T follicular helper cell (primary cell): ENCODE measurements at places on chromosomes 11 and 22.

GRCh38 chr22:35612903-35613302, 4.2 kb downstream of the MB start:
- DNase-seq = no peak

DNA sequence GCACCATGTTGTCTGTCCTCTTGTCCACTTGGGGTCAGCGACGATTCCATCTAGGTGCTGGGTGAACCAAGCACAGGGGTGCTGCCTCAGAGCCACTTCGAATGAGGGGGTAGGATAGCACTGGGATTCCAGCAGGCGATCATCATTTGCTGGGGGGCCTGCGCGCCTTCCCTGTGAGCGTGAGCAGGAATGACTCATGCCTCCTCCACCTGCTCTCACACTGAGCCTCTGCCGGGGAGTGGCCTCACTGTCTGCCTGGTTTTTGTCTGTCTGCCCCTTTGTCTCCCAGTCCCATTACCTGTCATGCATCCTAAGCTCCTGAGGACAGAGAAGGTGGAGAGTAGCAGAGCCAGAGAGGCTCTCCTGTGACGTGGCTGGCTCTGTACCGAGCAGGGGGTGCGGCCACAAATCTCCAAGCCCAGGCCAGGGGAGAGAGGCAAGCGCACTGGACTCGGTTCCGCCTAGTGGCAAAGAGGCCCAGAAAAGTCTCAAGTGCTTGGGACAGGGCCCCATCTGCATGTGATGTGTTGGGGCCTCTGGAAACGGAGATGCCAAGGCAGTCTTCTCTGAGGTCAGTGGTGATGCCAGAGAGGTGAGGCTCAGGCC, 30.8 kb downstream of the RSPH14 start:
- DNase-seq = no peak

DNA sequence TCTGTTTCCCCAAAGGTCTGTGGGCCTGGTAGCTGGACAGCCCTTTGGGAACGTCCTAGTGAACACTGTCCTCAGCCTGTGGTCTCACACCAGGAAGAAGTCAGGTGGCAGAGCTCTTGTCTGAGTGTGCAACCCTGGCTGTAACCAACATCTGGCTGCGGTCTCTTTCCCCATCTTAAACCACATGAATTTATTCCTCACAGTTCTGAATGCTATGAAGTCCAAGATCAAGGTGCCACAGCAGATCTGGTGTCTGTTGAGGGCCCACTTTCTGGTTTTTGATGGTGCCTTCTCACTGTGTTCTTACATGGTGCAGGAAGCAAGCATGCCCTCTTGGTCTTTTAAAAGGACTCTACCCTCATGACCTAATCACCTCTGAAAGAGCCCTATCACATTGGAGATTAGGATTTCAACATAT, 2.7 kb downstream of the UPB1 start:
- DNase-seq = no peak

DNA sequence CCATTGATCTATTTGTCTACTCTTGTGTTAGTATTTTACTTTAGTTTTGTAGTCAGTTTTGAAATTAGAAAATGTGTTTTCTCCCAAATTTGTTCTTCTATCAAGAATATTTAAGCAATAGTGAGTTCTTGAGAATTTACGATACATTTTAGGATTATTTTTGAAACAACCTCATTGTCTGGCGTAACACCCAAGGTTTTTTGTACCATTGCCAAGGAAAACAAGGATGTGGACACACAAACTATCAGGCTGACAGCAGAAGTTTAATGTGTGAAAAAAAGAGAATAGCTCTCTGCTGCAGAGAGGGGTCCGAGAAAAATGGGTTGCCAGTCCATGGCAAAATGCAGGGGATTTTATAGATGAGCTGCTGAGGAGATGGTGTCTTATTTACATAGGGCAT, 865.1 kb upstream of the CNTN5 start:
- DNase-seq = no peak

DNA sequence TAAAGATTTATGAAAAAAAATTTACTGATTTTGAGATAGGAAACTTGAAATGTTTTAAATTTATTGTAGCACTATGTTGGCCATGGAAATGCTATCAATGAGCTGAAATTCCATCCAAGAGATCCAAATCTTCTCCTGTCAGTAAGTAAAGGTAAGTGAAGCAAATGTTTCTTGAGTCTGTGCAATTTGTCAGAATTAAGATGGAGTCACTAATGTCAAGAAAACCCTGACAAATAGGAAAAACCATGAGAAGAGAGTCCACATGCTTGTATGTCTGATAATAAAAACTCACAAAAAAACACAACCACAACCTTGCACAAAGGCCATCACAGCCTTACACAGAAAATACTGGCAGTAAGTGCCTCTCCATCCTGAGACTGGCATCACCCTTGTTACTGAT, 12.9 kb downstream of the EED start:
- DNase-seq = no peak

- DNase-seq = no peak
Observed at GRCh38 chr22:46815896-46816731, 53.7 kb downstream of the TBC1D22A start.

DNA sequence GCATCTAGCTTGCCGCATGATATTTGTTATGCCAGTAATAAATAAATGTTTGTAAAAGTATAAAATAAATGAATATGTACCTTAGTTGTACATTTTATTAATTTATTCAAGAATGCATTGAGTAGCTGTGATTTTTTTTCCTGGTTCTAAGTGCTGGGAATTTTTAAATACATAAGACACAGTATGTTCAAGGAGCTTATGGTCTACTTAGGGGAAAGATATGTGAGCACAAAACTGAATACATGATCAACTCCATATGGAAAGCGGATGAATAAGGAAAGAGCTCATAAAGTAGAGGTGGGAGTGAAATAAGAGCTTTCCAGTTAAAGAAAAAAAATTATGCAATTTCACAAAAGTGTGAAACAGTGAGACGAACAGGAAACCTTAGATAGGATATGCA, 944.2 kb upstream of the CCDC90B start:
- no peak for DNase-seq

DNA sequence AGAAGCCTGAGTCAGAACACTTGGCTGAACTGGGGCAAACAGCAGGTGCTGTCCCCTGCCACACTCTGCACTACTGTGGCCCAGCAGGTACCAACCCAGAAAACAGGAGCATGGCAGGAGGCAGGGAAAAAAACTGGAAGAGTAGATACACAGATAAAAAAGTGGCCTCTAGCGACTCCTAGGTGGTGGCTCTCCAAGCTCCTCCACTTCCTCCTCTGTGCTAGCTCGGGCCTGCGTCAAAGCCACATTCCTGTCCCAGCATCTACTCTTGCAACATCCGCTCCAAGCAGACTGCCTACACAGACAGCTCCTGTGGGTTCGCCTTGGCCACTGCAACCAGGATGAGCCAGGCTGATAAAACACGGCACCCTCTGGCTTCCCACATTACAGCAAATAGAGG, 6.9 kb downstream of the OR8B12 start:
- DNase-seq = no peak

DNA sequence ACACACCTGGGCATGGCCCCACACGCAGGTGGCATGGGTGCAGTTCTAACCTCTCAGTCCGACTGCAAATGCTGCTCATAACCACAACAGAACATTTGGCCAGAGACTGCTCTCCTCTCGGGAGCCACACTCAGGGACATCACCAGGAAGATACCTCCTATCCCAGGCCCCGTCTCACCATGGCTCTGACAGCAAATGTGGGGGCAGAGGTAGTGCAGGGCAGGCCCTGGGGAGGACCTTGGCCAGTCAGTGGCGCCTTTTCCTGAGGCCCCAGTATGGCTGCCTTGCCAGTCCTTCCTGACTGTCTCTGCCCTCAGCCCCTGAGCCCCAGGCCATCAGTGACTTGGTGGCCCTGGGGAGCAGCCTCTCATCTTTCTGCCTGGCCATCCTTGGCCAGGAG, 2.8 kb downstream of the KRTAP5-6 start:
- no peak for DNase-seq

GRCh38 chr22:33757041-33757801, 163.1 kb downstream of the LARGE1 start:
- DNase-seq = no peak

DNA sequence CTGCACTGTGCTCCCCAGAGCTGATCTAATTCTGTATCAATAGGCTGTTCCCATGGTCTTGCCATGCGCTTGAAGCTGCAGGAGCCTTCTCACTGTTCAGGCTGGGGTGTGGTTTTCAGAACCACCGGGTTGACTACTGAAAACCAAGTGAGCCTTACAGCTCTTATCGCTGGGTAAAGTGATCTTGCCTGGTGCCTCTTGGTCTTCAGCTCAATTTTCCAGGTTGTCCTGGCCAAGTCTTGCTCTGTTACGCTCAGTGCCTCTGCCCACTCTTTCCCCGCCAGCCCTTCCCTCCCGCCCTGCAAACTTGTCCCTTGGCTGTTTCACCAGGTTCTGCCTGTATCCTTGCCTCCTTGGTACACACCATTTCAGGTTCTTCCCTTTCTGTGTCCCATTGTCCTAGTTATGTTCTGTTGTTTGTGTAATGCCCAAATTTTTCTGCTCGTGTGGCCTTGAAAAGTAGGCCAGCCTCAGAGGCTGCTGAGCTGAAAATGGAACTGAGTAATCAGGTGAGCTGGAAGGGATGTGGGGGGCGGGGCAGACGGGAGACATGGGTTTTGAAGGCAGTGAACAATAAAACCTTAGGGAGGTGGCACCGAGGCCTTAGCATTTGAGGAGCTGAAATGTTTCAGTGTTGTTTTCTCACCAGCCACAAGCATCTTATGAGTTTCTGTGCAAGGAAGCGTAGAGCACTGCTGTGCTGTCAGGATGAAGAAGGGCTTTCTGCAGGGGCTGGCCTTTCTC, 11.2 kb downstream of the PEX26 start:
- no peak for DNase-seq

DNA sequence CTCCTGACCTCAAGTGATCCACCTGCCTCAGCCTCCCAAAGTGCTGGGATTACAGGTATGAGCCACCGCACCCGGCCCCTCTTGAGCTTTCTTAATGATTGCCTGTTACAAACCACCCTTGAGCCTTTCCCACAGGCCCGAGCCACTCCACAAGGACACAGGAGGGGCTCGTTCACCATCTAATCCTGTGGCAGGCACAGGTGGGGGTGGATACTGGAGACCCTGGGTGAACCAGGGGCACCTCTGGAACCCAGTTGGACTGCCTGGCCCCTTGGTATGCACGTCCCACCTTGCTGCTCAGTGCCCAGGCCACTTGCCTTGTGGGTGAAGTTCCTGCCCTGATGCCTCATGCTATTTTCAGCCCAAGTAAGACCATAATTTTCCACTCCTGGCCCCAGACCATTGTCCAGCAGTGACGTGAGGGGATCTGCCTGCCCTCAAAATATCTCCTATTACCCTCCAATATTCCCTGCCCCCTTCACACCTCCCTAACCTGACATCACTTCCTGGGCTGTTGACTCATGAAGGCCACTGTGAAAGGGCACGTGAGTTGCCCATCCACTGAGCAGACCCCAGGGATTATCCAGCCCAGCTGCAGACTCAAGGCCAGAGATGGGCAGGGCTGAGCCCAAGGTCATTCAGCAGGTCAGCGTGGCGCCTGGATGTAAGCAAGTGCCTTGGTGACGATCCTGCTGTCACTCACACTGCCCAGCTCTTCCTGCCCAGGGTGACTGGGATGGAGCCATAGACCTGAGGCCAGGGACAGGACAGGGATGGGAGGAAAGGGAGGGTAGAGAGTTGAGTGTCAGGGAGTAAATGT, 19.6 kb downstream of the P2RY2 start:
- no peak for DNase-seq

DNA sequence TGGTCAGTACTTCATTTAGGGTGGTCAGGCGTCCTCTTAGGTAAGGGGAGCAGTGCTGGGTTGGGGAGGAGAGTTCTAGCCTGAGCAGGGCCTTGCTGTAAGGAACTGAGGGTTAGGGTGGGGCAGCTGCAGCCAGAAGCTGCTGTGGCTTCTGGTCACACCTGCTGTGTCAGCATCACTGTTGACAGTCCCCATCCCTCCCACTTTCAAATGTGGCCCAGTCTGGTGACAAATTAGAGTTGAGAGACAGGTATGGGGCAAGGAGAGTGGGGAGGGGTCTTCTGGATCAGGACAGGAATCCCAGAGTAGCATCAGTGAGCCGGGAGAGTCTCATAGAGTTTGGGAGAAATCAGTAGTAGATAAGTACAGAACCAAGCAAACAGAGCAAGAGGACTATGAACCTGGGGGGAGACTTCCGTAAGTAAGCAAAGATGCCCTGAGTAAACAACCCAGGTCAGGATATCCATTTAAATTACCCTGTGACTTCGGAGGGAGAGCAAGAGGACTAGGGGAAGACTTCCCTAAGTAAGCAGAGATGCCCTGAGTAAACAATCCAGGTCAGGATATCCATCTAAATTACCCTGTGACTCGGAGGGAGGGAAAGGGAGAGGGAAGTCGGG, 53.7 kb downstream of the PPP6R2 start:
- no peak for DNase-seq

DNA sequence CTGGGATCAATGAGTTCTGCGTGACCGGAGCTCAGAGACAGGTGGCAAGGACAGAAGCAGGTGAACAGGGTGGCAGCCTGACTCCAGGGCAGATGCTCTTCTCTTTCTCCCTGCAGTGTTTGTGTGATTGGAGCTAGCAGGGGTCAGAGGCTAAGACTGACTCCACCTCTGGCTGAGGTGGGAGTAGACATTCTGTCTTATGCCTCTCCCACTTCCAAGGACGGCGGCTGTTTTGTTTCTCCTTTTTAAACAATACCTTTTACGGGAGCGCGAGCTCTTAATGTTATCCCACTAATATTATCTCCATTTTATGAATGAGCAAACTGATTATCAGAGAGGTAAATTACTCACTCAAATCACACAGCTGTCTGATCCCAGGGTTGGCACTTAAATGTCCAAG, 323.7 kb downstream of the MIAT start:
- no peak for DNase-seq

- DNase-seq = no peak
Observed at GRCh38 chr11:27904358-27905055, 203.4 kb downstream of the KIF18A start.

DNA sequence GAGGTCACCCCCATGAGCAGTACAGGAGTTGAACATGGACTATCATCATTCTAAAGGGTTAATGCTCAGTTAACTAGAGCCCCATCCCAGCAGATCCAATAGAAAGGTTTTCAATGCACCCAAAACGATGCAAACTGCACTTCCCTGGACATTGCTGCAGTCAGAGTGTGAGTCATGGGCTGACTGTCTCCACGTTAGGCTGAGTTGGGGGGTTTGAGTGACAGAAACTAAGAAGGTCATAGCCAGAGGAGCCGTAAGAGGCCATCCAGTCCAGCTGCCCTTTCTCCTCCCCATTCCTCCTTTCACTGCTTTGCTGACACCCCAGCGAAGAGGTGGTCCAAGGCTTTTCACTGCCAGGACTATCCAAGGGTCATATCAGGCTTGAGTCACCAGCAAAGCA, 10.5 kb upstream of the OR2AT4 start:
- no peak for DNase-seq

DNA sequence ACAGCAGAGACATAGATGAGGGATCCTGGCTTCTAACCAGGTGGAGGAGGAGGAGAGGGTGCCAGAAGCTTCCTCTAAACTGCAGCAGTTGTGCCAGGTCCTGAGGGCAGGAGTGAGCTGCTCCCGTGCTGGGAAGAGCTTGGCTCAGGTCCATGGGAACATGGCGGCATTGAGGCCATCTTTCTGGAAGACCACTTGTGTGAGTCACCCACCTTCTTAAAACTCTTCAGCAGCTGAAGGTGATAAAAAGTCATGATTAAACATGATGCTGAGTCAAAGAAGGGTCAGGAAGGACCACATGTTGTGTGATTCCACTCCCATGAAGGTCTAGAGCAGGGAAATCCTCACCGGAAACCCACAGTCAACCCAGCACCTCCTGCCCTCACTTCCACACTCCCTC, 35.1 kb downstream of the LINC01488 start:
- no peak for DNase-seq
